ENCODE measurements at places on chromosomes 5 and 9.

DNA sequence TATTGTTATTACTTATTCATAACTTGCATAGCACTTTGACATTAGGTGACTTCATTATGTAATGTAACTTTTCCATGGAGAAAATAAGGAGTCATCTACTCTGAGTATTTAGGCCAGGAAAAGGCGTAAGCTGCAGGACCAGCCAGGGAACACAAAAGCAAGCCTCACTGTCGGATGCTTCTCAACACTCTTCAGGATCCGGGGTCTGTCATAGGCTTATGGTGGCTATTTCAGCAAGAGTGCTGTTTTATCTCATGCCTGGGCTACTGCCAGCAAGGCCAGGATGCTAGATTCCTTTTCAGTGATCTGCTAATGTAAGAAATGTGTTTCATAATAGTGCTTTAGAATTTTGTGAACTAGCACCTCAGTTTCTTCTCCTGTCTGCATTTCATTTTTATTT lies 162.4 kb downstream of the CHSY3 start:
- DNase-seq, result no peak

DNA sequence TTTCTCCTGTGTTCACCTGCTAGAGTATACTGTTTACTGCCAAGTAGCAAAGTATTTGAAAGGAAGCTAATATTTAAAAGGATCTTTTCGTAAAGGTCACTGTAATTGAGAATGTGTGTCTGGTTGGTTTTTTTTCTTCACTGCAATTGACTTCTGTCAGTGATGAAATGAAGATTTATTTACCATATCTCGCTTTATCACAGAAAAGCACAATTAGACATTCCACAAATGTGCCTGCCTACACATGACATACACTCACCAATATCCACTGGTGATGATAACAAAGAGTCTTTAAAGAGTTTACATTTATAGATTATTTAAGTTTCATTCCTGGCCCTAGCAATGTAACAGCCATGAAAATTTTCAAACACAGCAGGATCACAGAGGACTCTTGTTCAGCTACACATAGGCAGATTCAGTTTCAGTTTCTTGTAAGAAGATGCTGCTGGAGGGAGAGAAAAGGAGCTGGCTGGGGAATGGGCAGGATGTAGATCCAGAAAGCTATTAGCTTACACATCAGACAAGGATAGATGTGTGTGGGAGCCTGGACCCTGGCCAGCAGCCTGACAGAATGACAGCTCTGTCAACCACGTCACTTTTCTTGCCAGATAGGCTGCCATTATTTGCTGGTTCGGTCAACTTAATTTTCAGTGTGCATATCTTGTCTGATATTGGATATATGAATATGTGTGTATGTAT lies 104.0 kb downstream of the GDNF start:
- DNase-seq, result peak; percentile 81

DNA sequence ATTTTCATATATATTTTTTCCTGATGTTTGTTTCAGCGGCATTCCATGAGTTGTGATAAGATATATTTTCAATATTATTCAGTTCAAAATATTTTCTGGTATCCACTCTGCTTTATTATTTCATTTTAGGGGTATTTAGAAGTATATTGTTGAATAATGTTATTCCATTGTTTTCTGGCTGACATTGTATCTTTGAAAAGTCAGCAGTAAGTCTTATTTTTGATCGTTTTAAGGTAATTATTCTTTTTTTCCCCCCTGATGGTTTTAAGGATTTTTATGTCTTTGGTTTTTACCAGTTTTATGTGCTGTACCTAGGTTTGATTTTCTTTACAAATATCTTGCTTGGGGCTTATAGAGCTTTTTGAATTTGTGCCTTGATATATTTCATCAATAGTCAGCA lies 6.6 kb upstream of the GLRA1 start:
- DNase-seq, result no peak

DNA sequence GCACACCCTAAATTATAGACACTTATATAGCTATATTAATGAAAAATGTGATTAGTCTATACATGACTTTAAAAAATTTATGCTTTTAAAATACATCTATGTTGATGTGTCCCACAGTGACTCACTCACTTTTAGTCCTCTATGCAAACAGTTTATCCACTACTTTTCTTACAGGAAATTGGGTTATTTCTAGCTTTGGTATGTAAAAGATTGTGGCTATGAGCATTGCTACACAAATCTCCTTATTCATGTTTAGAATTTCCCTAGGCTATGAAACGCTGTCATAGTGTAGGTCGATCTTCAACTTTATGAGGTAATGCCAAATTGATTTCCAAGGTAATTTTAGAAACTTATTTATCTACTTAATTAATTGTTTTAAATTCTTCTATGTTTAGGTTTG lies 687.4 kb downstream of the PRR16 start:
- DNase-seq, result no peak

- DNase-seq, result no peak
These were observed 1145.3 kb downstream of the EFNA5 start for GRCh38 chr5:106525438-106525837.

- DNase-seq, result no peak
These were observed 206.3 kb upstream of the GDNF start for GRCh38 chr5:38046103-38046502.

- DNase-seq, result no peak
These were observed 73.7 kb downstream of the PDE4D start for GRCh38 chr5:59819806-59820205.

DNA sequence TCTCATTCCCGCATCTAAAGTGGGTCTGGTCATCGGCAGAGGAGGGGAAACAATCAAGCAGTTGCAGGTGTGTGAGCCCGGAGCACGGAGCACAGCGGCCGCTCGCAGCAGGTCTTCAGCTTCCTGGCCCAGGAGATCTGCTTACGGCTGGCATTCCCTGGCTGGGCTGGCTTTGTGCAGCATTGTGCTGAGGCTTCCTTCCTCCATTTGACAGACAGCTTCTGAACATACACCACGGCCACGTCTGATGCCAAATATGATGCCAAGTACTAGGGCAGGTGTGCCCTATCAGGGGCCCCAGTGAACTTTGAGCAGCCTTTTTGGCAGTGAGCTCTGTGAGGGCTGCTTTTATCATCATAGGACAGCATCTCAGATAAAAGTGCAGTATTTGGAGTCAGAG lies 37.1 kb downstream of the FUBP3 start:
- no peak for DNase-seq

GRCh38 chr9:114591291-114591787 lies 3.8 kb downstream of the ATP6V1G1 start:
- no peak for DNase-seq

- peak; percentile 28 for DNase-seq
These were observed 5.9 kb upstream of the CFAP90 start for GRCh38 chr5:7856855-7857254.

DNA sequence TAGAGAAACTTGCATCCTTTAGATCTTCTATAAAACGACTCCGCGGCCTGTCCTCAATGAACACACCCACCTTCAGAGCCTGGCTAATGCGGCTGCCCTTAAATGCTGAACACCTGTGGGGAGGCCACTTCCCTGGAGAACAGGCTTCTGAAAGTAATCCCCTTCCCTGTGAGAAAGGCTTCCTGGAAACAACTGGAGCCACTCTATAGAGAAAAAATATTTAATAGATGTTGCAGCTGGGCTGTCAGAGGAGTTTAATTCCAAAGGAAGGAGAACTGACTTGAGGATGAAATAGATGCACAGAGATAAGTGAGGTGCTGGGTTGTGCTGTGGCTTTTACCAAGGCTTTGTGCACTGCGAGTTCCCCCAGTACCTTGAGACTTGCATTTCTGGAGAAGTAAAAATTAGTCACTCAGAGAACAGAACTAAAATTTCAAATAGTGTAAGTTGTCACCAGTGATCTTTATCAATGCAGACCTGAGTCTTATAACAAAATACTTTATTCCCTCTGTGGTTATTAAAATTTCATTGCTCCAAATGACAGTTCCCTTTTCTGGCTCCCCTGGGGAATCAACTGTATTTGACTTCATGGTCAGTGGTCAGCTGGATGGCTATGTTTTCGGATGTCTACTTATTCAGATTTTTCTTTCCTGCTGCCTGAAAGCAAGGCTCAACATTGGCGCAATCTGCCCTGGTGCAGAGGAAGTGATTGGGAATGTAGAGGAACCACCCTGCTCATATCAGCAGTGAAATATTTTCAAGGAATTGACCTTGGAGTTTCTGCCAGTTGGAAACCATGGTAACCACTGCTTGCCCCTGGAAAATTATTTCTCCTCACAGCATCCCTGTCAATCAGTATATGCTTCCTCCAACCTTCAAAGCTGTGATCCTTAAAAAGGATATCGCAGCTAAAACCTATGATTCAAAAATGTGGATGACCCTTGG lies 238.8 kb downstream of the SMARCA2 start:
- DNase-seq, result no peak

DNA sequence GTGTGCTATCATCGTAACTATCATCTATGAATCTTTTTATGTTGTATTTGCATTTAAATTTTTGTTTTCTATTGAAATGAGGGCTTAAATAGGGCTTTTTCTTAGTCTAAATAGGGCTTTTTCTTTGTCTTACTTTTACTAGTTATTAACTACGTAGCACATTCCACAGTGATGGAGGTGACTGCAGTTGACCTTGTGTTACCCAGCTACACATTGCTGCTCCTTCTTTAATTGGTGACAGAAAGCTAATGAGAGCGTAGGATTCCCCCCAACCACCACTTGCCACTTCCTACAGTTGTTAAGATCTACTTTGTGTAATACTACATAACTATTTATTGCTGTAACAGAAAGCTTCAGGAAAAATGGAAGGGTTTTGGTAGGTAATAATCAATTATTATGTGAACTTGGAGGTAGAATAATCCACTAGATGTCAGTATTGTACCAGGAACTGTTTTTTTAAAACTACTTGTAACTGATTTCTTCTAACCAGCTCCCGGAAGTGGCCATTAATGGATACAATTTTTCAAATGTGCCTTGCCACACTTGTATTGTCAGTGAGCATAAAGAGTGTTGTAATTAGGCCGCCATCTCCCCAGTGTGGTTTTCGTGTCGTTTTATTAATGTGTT lies 18.0 kb downstream of the MTRR start:
- DNase-seq, result no peak

DNA sequence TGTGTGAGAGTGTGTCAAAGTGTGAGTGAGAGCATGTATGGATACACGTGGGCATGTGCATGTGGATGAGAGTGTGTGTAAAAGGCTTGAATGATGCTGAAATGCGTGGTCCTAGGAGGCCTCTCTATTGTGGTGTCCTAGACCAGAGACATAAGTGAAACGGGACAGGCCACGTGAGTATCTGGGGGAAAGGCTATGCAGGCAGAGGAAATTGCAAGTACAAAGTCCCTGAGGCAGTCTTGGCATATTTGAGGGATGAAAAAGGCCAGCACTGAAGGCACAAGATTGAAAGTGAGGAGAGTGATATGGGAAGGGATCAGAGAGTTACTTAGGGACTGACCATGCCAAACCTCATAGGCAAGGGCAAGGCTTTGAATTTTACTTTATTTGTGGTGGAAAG lies 67.2 kb upstream of the CCDC152 start:
- no peak for DNase-seq

- DNase-seq, result no peak
These were observed 114.8 kb downstream of the MSX2 start for GRCh38 chr5:174839196-174839595.

- no peak for DNase-seq
These were observed 31.2 kb downstream of the SEMA4D start for GRCh38 chr9:89466451-89467277.

DNA sequence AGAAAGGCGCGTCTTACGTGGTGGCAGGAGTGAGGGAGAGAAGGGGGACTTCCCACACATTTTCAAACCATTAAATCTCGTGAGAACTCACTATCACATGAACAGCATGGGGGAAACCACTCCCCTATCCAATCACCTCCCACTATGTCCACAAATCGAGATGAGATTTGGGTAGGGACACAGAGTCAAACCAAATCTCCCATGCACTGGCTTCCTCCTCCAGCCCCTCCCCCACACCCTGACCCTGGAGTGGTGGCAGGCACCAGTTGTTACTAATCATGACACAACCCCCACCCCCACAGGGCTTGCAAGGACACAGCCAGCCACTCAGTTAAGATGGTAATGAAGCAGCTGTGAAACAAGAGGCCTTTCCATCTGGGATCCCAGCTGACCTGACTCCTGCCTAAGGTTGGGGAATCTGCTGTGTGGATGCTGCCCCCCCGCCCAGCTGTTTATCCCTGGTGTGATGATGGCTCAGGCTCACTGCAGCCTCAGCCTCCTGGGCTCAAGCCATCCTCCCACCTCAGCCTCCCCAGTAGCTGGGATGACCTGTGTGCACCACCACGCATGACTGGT lies 57.1 kb upstream of the FUBP3 start:
- no peak for DNase-seq

DNA sequence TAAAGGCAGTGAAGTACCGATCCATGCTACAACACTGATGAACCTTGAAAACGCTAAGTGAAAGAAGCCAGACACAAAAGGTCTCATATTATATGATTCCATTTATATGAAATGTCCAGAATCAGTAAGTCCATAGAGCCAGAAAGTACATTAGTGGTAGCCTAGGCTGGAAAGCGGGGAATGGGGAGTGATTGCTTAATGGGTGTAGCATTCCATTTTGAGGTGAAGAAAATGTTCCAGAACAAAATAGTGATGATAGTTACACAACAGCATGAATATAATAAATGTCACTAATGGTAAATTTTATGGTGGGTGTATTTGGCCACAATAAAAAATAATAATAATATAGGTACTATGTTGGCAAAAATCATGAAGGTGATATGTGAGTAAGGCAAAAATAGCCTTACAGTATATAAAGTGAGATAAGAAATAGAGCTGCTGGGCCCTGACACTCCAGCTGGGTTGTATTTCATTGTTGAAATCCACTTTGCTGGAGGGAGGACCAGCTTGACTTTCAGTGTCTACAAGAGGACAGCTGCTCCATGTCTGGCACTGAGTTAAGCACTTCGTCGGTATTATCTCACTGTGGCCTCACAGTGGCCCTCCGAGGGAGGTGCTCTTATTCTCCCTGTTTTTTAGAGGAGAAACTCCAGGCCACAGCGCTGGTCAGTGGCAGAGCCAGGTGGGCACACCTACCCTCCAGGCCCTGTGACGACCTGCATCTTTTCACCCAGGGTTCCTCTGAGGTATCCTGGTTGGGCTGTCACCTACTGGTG lies 22.4 kb upstream of the ANGPTL2 start:
- no peak for DNase-seq

DNA sequence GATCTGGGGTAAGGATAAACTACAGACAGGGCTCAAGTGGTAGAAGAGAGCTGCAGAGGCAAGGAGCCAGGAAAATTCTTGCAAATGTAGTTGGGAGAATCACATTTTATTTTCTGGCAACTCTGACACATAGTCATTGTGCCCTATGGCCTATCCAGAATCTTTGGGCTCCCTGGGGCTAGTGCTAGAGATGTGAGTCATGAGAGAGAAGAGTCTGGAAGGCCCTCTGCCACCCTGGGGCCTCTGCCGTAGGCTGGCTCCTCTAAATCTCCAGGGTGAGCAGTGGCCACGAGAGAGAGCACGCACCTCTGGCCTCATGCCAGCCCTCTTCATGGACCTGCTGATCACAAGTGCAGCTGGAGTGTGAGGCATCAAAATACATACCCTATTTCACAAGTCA lies 74.3 kb upstream of the SSBP2 start:
- DNase-seq, result no peak
